ENCODE measurements at places on chromosomes 3 and 15. TPM values are rescaled to one million over a fixed set of nuclear protein-coding genes. Genes with fewer than 3 reads are reported as not detected.

The DCBLD2 gene
- 325 TPM for total RNA-seq

The FOXB1 gene
- not detected for total RNA-seq

The NUSAP1 gene
- total RNA-seq = 74.9 TPM

The CD86 gene
- not detected for total RNA-seq

The MASP1 gene
- total RNA-seq = 0.06 TPM

The CILP gene
- total RNA-seq = 0.08 TPM

The PRR23C gene
- not detected for total RNA-seq

The CCDC54 gene
- total RNA-seq = not detected

The CCDC191 gene
- total RNA-seq = 2.2 TPM

The PLCH1 gene
- total RNA-seq = 1.0 TPM

The RYR3 gene
- not detected for total RNA-seq

The C3orf49 gene
- total RNA-seq = not detected

The HACD2 gene
- 45.3 TPM for total RNA-seq

The SGO1 gene
- total RNA-seq = 18.5 TPM

The HHLA2 gene
- 0.08 TPM for total RNA-seq

The SCG3 gene
- total RNA-seq = 0.20 TPM

The SERPINI2 gene
- not detected for total RNA-seq

The DPP8 gene
- total RNA-seq = 30.4 TPM

The CCR5 gene
- total RNA-seq = not detected

The KNG1 gene
- not detected for total RNA-seq

The IQCF2 gene
- total RNA-seq = not detected

The UROC1 gene
- total RNA-seq = not detected

The GNAI2 gene
- 46.7 TPM for total RNA-seq

The CCDC32 gene
- 20.0 TPM for total RNA-seq

The SH3GL3 gene
- 0.68 TPM for total RNA-seq

The FETUB gene
- 0.12 TPM for total RNA-seq

The DLEC1 gene
- 0.07 TPM for total RNA-seq

The RTP1 gene
- total RNA-seq = not detected

The CDC25A gene
- 10.6 TPM for total RNA-seq

The SLC51A gene
- total RNA-seq = not detected

The ATP2B2 gene
- total RNA-seq = 0.24 TPM

The DUOXA2 gene
- not detected for total RNA-seq

The CAMK2N2 gene
- 1.1 TPM for total RNA-seq

The C3orf85 gene
- total RNA-seq = not detected

The PRR20G gene
- total RNA-seq = not detected

The MITF gene
- total RNA-seq = 8.5 TPM

The SNX4 gene
- 20.0 TPM for total RNA-seq

The TAGLN3 gene
- total RNA-seq = not detected

The HESX1 gene
- total RNA-seq = 0.23 TPM

The PYGO1 gene
- 8.9 TPM for total RNA-seq

The GATM gene
- total RNA-seq = 2.5 TPM

The CCR3 gene
- not detected for total RNA-seq

The SCN5A gene
- 1.3 TPM for total RNA-seq

The PLA1A gene
- 0.45 TPM for total RNA-seq

The HIGD2B gene
- not detected for total RNA-seq
